ENCODE measurements at places on chromosomes 7 and 10.

- peak; percentile 48 for DNase-seq
Observed at GRCh38 chr10:5317547-5318107, 47.1 kb upstream of the UCN3 start.

GRCh38 chr7:98613601-98614425, 3.3 kb upstream of the NPTX2 start:
- DNase-seq = no peak

GRCh38 chr10:3877211-3878000, 92.4 kb upstream of the KLF6 start:
- no peak for DNase-seq

GRCh38 chr10:18246967-18247366, 106.7 kb downstream of the CACNB2 start:
- DNase-seq = no peak

GRCh38 chr10:113125612-113126011, 175.6 kb downstream of the TCF7L2 start:
- no peak for DNase-seq
